ENCODE measurements at places on chromosomes 6 and 20.

DNA sequence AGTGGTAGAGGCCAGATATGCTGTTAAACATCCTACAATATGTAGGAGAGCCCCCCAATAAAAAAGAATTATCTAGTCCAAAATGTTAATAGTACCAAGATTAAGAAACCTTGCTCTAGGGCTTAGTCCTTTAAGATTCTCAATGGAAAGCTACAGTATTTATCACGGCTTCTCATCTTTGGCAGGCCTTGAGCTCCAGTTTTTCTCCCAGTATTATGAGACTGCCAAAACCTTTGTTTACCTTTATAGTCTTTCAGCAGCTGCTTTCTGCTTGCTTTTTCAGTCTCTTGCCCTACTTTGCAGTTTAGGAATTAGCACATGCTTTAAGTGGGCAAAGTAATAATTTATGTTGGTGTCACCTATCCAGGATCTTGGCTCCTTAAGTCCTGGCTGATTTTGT, 59.7 kb downstream of the NHLRC1 start:
- no peak for DNase-seq

- DNase-seq: no peak
These were observed 118.8 kb downstream of the CDH4 start for GRCh38 chr20:61370841-61371303.

DNA sequence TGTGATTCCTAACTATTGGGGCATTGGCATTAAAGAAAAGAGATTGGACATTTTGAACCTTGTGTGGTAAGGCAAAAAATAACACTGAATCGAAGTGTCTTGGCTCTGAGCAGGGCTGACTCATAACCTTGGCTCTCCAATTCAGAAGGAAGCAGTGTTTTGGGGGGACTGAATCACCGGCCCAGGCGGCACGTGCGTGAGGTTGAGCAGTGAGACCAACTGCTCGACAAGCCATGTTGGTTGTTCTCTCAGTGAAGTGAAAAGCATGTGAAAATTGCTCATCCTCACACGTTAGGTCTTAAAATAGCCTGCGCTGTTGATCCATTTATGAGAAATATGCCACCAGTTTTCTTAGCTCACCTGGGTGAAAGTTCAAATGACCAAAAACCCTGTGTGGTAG, 137.8 kb upstream of the SPACA1 start:
- no peak for DNase-seq

DNA sequence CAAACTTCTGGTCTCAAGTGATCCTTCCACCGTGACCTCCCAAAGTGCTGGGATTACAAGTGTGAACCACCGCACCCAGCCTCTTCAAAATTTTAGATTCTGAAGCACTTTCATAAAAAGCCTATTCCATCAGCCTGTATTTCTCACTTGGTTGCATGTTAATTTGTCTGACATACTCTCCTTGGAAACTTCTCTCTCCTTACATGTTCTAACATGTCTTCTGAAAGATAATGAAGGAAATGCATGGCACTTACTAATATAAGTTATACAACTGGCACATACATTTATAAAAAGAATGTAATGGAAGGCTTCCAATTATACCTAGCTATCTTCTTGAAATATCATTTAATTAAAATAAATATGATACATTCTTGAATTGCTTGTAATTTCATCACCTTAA, 597.5 kb downstream of the TBC1D32 start:
- no peak for DNase-seq

DNA sequence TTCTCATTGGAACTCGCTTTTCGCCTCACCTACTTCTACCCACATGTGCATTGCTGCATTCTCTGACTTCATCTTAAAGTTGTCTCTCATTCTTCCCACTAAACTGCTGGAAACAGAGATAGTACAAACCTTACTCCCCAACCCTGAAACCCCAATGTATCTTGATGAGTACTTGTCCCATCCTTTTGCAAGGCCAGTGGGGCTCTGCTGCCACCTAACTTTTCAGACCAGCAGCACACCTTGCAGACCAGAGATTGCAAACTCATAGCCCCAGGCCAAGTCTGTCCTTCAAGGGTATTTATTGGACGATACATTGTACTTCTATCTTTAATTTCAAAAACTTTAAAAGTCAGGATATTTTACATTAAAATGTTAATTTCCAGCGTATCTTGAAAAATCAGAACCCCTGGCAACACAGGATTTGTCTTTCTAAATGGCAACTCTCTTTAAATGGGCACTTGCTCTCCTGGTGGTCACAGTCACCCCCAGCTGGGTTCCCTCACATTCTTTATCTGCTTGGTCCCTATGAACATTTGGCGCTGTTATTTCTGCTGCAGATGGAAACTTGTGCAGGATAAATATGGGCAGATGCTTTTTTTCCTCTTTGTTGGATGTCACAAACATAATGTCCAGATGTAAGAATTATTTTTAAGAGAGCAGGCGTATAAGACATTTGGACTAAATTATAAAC, 83.9 kb downstream of the SOD2 start:
- DNase-seq: no peak

GRCh38 chr6:154773610-154774089, 40.4 kb downstream of the SCAF8 start:
- no peak for DNase-seq

DNA sequence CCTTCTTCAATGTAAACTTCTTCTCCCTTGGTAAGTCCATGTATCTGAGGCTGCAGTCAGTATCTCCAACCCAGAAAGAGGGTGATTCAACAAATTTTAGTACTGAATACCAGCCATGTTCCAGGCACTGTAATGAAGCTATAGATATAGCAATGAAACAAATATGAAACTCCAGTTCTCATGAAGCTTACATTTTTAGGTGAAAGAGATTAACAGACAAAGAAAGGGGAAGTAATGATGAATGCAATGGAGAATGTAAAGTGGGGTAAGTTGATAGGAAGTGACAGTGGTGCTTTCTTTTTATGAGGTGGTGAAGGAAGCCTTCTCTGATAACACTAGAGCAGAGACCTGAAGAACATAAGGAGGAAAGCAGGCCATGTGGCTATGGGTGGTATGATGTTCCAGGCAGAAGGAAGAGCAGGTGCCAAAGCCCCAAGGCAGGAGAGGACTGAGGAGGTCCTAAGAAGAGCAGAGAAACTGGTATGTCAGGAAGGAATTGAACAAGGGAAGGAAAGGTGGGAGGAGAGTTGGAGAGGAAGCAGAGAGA, 143.6 kb downstream of the TFAP2B start:
- DNase-seq: no peak

- DNase-seq: no peak
These were observed 617.4 kb upstream of the CDH4 start for GRCh38 chr20:60634491-60635172.

Data from stimulated activated CD8-positive, alpha-beta memory T cell treated with anti-CD3 and anti-CD28 coated beads, Interleukin-12 subunit alpha, Interleukin-12 subunit beta, amount 100 ng/mL, for 4 hours (primary cell).